ENCODE measurements at places on chromosomes 2 and 18.

DNA sequence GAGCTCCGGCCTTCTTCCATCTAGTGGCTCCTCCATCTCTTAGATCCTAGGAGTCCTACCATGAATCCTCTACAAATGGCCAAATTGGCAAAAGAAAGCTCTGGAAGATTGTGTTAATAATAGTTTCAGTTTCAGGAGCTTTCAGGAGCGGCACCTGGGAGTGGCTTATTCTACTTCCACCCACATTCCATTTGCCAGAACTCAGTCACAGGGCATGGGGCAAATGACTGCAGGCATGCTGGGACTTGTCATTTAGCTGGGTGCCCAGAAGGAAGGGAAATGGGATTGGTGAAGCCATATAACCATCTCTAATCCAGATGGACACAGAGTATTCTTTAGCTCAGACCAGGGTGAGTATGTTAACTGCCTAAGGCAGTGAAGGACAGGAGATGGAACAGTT, 3.6 kb upstream of the LRATD1 start:
- DNase-seq = no peak

GRCh38 chr2:141770530-141770929, 360.3 kb downstream of the LRP1B start:
- no peak for DNase-seq

DNA sequence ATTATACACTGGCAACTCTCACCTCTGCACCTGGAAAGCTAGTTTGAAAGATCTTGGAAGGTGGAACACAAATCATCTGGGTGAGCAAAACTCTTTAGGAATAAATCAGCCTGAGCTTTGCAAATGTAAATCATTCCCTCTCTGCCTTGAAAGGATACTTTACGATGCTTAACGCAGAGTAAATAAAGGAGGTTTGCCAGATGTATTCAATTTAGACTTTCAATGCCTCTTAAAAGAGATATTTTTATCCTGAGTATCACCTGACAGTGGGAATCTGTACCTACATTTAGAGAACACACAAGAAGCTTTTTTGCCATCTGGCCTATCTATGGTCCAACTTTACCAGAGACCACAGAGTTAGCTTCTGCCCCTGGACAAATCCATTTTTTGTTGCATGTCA, 983.2 kb upstream of the CDH2 start:
- no peak for DNase-seq

DNA sequence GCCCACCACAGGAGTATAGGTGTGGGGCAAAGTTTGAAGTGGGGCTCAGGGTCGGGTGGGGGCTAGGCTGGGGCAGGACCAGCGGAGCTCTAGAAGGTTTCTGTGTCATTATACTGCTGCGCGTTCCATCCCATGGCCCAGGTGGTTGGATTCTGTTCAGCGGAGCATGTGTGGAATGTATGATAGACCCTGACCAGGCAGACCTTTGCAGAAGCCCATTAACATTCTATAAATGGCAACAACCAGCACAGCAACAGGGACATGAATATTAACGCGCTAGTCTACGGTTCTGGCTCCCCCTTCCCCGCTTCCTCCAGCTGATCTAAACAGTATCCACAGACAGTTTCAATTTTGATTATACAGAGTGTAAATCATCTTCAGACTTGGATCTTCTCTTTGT, 4.1 kb upstream of the PRKCE start:
- no peak for DNase-seq

GRCh38 chr2:55926246-55926645, 2.7 kb upstream of the EFEMP1 start:
- DNase-seq = no peak

DNA sequence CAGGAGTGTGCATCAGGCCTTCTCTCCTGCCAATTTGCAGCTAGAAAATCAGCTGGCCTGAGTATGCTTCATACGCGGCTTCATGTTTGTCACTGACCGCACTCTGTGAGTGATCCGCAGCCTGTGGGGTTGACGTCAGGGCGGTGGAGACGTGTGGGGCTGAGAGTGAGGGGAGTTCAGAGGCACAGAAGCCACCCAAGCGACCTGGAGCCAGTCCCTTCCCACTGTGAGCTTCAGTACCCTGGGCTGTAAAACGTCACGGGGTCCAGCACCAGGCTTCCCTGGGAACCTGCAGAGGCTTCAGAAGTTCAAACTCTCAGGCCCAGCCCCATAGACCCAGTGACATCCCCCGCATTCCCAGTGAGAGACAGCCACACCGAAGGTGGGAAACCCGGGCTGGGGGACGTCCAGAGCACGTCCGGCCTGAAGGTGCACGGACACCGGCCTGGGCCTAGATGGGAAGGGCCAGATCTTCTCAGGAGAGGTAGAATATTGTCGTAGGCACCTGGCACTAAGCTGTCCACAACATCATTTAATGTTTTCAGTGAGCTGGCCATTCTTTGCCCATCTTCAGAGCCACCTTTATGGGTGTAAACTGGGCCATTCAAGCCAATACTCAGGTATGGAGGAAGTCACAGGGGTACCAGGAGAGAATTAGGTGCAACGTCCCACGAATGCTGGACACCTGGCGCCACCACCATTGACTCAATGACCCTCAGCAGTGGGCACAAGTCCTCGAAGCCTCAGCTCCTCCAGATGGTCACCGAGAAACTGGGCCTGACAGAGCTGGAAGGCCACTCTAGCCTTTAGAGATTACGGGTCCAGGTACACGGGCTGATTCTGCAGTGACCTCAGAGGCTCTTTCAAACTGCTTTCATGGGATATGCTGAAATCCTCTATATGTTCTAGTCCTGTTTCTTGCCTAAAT, 235.6 kb upstream of the MYT1L start:
- no peak for DNase-seq

DNA sequence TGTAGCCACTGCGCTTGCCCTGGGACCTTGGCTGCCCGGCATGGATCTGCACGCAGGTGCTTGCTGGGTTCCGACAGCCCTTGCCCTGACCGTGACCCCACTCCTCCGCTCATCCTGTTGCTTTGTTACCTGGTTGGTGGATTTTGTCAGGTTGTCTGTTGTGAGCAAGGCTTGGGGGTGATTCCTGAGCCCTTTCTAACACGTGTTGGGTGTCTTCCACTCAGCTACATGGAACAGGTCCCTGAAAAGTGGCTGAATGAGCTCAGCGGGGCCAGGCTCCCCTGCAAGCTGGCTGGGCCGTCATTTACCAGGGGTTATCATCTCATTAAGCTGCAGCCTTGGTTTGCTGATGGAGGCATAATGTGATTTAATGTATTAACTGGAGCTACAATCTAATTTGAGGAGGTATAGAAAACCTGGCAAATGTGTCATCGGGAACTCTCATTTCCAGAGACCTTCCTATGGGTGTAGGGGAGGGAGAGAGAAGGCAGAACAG, 24.6 kb downstream of the RAMP1 start:
- no peak for DNase-seq

GRCh38 chr2:125092276-125093009, 1067.4 kb downstream of the CNTNAP5 start:
- no peak for DNase-seq

- DNase-seq = no peak
Observed at GRCh38 chr18:56492136-56492535, 146.3 kb downstream of the TXNL1 start.

GRCh38 chr18:63197246-63197869, 122.2 kb downstream of the BCL2 start:
- DNase-seq = no peak

- DNase-seq = no peak
Observed at GRCh38 chr2:235544689-235544969, 50.8 kb downstream of the AGAP1 start.

- no peak for DNase-seq
Observed at GRCh38 chr2:155703917-155704316, 628.6 kb downstream of the NR4A2 start.

- DNase-seq = no peak
Observed at GRCh38 chr2:157785200-157785599, 90.9 kb downstream of the ACVR1 start.

DNA sequence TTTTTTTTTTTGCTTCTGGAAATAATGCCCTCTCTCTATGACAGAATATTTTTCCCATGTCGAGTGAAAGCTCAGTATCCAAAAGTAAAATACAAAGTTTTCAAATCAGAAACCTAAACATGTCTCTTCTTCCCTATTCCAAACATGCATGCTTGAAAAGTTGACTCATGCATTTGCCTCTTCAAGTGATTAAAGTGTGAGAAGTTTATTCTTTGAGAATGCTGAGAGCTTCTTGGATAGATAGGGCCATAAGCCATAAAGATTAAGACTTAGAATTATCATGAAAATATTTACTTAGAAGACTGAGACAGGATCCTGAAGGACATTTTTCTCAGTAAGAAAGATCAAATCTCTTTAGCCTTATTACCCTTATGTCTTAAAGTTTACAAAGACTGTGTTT, 98.6 kb upstream of the EPB41L5 start:
- no peak for DNase-seq

DNA sequence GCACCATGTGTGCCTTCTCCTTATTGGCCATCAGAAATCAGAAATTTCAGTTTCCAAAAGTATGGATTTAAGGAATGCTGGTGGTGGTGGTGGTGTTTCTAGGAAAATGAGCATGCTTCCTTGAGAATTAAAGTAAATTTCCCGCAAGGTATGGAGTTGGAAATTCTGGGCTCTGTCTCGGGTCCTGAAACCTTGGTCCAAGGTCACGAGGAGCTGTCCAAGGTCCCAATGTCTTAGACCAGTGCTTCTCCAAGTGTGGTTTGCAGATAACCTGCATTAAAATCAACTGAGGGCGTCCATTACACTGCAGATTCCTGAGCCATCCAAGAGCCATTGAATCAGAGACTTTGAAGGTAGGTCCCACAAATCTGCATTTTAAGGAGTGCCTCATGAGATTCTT, 210.9 kb upstream of the PKDCC start:
- no peak for DNase-seq

DNA sequence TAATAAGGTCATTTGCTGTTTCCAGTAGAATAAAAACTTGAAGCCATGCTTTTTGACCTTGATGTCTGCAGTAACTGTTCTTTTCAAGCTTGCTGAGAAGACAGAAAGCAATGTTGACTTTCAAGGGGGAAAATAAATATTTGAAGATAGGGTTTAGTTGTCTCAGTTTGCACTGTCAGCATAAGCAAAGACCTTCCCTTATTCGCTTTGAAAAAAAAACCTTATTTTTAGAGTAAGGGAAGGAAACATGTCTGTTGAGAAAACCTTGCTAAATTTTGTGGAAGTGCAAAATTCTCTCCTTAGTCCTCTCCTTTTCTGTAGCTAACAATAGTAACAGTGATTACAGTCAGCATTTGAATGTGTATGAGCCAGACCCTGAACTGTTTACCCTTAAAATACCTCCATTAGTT, 43.1 kb downstream of the MAP4K4 start:
- DNase-seq = no peak

GRCh38 chr2:179263015-179263414, 1.6 kb downstream of the SESTD1 start:
- DNase-seq = no peak

GRCh38 chr2:112666761-112667122, 21.0 kb downstream of the SLC20A1 start:
- DNase-seq = no peak

- DNase-seq = no peak
Observed at GRCh38 chr2:151771599-151772358, 37.5 kb upstream of the NEB start.

- DNase-seq = no peak
Observed at GRCh38 chr2:127139766-127140165, 32.8 kb upstream of the BIN1 start.

DNA sequence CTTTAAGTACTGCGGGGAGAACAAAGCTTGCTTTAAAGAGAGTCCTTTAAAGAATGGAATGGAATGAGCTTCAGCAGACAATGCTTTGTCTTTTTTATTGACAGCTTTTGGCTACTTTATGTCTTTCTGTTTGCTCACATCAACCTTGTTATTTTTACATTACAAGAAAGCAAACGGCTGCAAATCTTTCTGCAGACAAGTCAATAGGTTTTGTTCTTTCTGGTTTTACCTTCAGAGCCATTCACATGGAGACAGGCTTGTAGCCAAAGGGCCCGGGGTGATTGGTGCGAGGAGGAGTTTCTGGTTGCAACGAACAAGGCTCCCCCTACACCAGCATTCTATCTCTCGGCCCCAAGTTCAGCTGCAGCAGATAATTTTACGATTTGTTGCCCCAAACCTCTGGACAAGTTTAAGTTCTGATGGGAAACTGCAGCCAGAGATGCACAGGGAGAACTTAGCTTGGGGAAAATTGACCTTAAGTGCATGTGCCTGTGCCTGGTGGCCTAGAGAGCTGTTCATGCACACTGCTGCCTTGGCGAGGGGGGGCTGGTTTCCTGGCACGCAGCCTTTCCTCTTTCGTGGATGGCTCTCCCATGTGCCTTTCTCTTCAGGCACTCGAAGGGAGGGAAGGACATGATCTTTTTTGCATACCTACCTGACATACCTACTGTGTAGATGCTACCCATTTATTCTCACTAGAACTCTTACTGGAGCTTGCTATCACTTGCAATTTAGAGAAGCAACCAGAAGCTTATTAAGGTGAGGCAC, 543.2 kb downstream of the DCDC2C start:
- no peak for DNase-seq

DNA sequence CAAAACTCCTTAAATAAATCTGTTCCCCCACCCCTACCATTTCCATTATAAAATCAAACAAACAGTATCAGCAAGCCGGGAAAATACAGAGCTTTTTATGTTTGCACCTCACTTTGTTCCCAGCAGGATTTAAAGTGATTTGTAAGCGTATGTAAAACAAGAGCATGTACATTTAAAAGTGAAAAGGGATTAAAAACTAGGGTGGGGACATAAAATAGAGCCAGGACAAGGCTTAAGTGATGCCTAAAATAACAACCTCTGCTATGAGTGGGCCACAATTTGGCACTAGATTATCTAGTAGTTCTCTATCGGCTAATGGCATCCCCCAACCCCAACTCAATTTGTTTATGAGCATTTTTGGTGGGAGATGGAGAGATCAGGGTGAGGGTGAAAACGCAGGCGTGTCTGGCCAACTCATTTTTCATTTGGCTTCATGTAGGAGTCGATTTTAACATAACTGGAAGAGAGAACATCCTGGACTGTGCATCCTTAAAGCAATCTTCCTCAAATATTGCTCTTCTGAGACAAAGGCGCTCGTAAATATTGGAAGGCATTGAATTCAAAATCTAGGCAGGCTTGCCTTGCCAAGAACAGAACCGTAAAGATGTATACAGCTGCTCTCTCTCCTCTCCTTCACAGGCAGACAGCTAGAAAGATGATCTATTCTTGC, 34.5 kb upstream of the TSPYL6 start:
- DNase-seq = no peak

DNA sequence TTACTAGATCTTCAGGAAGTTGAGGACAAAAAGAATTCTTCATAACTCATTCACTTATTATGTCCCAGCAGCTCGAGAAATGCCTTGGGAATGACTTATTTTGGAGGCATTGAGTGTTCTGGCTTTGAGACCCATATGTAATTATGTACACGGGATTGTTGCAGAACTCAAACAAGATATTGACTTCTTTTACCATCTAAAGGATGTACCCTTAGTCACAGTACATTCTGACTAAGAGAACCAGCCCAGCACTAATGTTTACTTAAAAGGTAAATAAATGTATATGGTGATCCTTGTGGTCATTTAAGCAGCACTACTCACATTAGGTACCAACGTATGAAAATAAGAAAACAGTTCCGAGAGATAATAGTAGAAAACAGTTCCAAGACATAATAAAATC, 268.9 kb downstream of the ADCYAP1 start:
- no peak for DNase-seq

- no peak for DNase-seq
Observed at GRCh38 chr2:123128951-123129350, 896.1 kb upstream of the CNTNAP5 start.
